Stimulated activated CD4-positive, alpha-beta T cell treated with anti-CD3 and anti-CD28 coated beads, Interleukin-1b, Interleukin-23, amount 100 ng/mL, for 24 hours (primary cell): ENCODE measurements at places on chromosomes 6 and 20.

- DNase-seq = no peak
Measured at GRCh38 chr20:54717983-54718382, 242.6 kb downstream of the DOK5 start.

DNA sequence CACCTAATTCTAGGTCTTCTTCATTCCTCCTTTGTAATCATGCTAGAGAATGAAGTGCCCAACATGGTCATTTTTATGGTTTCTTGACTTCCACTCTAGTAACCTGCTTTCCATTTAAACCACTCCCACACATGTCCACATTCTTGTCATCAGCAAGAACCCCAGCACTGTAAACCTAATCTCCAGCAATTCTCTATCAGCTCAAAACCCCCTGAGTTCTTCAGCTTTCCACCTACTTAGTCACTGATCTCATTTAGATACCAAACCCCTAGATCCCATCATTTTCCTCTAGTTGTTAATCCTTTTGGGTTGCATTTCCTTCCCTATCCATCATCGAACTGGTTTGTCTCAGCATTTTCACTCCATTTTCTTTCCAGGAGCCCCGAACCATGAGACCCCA, 49.7 kb downstream of the GOPC start:
- DNase-seq = no peak

DNA sequence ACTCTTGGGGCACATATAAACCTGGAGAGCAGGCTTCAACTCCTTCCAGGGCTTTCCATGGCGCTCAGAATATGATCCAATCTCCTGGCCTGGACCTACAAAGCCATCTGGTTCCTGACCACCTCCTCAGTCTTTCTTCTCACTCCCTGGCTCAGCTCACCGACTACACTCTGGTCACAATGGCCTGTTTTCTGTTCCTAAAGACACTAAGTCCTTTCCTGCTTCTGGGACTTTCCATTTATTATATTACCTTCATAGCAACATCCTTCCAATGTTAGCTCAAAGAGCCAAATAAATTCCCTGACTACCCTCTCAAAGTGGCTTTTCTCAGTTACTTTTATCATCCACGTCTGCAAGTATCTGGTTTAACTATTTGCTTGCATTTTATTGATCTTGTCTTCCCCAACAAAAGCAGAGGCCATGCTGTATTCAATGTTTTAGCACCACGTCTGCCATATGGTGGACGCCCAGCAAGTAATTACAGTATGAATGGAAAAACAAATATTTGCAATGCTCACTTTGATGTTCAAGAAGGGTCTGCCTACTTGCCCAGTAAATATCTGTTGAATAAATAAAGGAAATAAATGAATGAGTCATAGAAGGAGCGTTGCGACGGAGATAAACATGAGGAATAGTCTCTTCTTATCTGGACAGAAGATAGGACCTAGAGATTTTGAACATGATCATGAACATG, 328.4 kb downstream of the ESR1 start:
- no peak for DNase-seq

DNA sequence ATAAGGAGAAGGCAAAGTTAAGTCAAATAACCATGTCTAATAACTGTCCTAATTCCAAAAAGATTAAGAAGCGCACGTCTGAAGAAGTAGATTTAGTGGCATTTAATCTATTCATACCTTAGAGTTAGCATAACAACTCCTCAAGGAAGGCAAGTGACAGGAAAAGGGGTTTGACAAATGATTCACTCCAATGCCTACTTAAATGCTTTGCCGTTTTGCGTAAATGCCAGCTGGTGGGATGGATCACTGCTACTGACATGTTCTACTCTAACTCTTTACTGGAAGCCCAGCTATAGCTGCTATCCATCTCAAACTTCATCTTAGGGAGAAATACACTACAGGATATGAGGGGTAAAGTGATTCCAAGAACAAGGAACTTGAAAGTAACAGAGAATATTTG, 347.3 kb upstream of the RUNX2 start:
- DNase-seq = no peak

DNA sequence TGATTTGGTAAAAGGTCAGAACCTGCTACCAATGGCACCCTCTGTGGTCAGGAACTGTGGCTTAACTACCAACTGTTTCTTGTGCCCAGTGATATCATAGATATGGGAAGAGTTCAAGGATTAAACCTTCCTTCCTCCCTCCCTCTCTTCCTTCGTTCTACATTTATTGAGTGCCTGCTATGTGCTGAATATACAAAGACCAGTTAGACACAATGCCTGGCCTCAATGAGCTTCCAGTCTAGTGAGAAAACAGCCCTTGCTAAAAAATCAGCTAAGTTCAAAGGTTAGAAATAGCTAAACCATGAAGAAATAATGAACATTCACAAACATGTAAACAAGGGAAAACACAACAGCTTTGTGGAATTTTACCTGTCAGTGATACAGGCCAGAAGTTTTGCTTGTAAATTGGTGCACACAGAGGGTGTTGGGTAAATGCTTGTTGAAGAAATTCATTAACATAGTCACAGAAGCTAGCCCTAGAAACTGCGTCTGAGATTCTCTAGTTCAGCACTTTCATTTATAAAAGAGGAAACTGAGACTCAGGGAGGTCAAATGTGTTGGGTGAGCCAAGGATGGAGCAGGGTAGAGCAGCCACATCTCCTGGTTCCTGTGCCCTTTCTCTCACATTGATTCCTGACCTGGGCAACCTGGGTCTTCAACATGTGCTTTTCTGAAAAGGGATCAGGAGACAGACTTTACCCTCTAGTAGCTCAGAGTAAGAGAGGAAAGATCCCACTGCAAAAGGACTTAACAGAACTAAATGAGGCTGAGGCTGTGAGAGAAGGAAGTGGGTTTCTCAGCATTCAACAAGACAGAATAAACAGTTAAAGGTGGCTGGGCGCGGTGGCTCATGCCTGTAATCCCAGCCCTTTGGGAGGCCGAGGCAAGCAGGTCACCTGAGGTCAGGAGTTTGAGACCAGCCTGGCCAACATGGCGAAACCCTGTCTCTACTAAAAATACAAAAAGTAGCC, 14.4 kb upstream of the FOXO3 start:
- DNase-seq = no peak

- DNase-seq = no peak
Measured at GRCh38 chr20:57200882-57201695, 65.4 kb downstream of the BMP7 start.

DNA sequence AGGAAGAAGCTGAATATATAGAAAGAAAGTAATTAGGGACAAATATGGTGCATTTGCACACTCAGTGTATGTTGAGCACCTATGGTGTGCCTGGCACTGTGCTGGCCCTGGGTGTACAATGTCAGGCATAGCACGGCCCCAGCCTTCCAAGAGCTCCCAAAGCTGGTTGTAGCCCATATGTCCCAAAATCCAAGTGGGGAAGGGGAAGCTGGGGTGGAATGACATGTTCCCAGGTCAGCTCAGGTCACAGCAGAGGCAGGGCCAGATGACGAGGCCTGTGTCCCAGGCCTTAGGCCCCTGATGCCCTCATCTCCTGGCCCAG, 170.0 kb downstream of the VEGFA start:
- no peak for DNase-seq

- DNase-seq = no peak
Measured at GRCh38 chr6:124158024-124158423, 354.4 kb downstream of the NKAIN2 start.

DNA sequence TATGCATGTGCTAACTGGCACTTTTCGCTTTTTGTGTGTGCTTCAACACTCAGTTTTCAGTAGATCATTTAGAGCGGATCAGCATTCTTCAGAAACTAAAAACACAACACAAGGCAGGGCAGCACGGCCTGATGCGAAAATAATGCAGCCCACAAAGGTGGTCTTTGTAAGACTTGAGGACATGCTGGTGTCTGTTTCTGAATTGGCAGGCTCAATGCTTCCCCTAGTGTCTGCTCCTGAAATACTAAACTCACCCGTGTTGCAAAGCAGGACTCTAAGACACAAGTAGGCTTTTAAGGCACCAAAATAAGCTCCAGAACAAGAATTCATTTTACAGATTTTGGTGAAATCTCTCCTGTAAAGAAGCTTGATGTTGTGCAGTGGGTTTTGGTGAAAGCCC, 676.5 kb downstream of the TENT5A start:
- DNase-seq = no peak

GRCh38 chr6:17466707-17467106, 73.3 kb downstream of the CAP2 start:
- DNase-seq = no peak

DNA sequence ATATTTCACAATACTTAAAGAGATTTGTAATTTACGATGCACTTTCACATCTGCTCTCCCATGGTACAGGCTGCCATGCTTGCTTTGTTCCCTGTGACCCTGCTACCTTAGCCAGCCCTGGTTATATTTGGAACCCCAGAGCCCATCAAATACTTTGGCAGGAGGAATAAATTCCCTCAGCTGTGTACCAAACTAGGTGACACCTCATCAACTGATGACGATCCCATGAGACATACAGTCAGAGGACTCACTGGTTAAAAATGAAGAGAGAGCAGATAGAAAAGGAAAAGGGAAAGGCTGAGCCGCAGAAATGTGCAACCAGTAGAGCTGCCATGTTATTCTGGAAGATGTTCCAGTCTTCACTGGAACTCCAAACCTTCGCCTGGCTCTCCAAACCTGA, 120.0 kb downstream of the SIM1 start:
- no peak for DNase-seq

GRCh38 chr6:121856296-121856695, 420.9 kb downstream of the GJA1 start:
- no peak for DNase-seq

DNA sequence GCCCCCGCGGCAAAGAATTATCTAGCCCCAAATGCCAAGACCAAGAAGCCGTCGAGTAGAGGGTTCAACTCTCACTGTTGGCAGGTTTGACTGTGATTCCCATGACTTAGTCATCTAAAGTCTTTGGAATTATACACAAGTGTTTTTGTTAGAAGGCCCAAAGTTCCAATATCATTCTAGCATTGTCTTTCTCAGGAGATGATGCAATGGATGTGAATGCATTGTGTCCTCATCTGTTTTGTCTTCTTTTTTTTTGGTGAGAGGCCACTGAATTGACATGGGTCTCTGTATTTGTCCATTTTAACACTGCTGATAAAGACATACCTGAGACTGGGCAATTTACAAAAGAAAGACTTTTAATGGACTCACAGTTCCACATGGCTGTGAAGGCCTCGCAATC, 290.5 kb upstream of the ZFP64 start:
- no peak for DNase-seq

DNA sequence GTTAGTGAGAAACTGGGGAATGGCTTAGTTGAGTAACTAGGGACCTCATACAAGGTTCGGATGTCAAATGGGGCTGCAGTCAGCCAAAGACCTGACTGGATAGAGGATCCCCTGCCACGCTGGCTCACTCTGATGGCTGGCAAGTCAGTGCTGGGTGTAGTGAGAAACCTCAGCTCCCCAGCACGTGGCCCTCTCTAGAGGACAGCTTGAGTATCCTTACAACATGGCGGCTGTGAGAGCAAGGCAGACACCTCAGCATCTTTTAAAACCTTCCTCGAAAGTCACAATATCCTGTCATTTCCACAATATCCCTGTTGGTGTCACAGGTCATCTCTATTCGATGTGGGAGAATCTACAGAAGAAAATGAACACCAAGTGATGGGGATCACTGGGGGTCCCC, 26.7 kb upstream of the IPCEF1 start:
- DNase-seq = no peak

DNA sequence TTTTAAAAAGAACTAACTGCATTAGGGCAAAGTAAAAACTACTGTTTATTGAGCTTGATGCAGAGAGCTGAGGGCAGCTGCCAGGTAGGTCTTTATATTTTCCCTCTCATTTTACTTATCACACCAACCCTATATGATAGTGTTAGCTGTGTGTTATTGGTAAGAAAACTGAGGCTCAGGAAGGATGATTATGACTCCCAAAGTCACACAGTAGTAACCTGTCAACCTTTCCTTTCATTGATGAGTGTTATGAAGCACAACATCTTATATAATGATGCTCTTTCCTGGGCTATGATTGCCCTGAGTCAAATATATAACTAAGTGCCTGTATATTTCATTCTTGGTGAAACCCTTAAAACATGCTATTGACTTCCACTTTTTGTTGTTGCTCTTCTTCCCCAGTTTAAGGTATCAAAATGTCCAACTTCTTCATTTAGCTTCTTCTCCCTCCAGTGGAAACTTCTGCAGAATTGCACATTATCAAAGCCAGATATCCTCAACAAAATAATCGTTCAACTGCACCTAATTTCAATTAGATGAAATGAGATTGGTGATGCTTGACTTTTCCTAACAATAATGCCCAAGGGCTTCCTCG, 8.1 kb downstream of the GFOD1 start:
- DNase-seq = no peak

- no peak for DNase-seq
Measured at GRCh38 chr6:141307309-141307998, 825.3 kb upstream of the GJE1 start.

- DNase-seq = no peak
Measured at GRCh38 chr20:18055261-18055660, 2.5 kb downstream of the OVOL2 start.

GRCh38 chr6:22956029-22956681, 386.8 kb downstream of the HDGFL1 start:
- DNase-seq = no peak

- DNase-seq = no peak
Measured at GRCh38 chr6:168057836-168058235, 21.2 kb downstream of the FRMD1 start.

DNA sequence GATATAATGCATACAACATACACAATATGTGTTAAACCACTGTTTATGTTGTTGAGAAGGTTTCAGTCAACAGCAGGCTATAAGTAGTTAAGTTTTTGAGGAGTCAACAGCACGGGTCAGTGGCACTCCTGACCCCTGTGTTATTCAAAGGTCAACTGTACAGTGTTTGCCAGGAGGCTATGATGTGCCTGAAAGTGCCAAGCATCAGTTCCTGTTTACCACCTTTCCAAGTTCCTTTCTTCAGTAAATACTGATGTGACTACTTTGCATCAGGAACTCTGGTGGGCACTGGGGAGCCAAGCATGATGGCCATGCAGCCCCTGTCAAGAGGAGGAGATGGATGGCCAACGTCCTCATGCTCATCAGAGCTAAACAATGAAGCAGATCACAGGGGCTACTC, 224.4 kb upstream of the EXOC2 start:
- no peak for DNase-seq

DNA sequence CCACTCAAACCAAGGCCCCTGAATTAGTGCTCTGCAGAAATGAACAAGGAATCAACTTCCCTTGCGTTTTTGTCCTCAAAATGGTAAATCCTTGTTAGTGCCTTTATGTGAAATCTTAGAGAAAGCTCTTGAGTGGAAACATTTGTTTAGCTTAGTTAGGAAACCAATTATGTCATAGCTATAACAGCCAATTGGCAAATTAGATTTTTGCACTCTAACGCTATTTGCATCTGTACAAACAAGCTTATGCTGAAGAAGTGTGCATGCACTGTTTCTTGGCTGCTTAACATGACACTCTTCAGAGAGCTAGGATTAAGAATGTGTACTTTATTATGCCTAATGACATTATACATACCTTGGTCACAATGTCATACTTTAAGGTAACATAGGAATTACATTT, 622.6 kb upstream of the SLC35B3 start:
- DNase-seq = no peak

- DNase-seq = peak; percentile 7
Measured at GRCh38 chr6:2245877-2246863, 765 bp upstream of the GMDS start.
